Fibroblast of lung (primary cell): ENCODE measurements at places on chromosomes 11 and 22. TPM values are rescaled to one million over a fixed set of nuclear protein-coding genes. Genes with fewer than 3 reads are reported as not detected.

- peak; percentile 85 for DNase-seq
Observed at GRCh38 chr11:67045314-67045713, 11.3 kb upstream of the RHOD start.

DNA sequence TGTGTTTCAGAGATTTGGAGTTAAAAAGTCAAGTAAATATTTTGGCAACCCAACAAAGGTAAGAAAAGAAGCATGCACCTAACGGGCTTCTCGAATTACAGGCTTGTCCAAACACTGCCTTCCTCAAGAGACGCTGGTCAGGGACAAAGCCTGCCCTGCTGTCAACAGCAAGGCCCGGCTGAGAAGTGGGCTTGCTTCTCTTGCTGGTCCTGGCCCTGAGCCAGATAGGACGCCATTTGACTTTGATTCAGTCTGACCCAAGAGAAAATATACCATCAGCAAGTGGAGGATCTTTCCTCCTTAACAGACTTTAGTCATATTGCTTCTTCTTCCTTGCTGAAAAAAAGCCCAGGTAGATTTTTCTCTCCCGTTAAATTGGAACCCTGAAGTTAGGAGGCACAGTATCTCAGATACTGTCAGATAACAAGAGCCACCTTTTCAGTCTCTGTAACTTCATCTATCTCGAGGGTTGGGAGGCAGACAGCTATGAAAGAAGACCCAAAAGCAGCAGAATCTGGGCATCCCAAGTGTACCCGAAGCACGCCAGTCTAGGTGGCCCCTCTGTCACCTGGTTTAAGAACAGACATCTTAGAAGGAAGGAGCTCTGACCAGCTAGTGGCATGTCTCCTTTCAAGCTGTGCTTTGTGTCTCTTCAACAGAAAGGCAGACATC is 57.5 kb downstream of the C22orf31 start:
- no peak for DNase-seq

GRCh38 chr11:82732734-82733443 is 775 bp downstream of the FAM181B start:
- DNase-seq = no peak

- DNase-seq = peak; percentile 88
Observed at GRCh38 chr11:35144136-35144741, 5.3 kb downstream of the CD44 start.

DNA sequence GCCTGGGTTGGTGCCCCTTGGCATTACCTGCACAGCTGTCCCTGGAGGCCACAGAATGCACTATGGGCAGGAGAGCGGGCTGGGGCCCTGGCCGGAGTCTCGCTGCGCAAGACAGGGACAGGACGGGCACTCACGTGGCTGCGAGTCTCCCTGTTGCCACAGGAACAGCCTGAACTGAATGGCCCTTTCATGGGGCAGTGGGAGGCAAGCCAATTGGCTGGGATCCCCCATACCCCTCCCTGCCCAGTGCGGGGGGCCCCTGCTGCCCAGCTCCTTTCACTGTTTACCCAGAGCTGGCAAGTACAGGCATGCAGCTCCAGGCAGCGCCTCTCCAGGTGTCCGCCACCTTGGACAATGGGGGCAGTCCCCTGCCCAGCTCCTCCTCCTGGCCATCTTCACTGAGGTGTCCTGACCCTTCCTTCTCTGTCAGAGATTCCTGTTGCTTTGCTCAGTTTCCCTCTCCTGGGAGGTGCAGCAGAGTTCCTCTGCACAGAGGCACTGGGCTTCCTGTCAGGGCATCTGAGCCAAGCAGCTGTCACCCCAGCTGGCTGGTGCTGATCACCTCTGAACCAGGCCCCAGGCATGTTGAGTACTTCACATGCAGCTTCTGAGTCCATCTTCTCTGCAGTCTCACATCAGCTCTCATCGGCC is 5.2 kb downstream of the USP2 start:
- no peak for DNase-seq

The MS4A15 gene
- not detected in 2 replicates for polyA plus RNA-seq
